ENCODE measurements at places on chromosomes 1 and 21.
A peak's percentile ranks its signal among the peaks of the same experiment; 100 is the strongest.

- no peak for DNase-seq
Measured at GRCh38 chr1:48679859-48680258, 96.8 kb downstream of the BEND5 start.

DNA sequence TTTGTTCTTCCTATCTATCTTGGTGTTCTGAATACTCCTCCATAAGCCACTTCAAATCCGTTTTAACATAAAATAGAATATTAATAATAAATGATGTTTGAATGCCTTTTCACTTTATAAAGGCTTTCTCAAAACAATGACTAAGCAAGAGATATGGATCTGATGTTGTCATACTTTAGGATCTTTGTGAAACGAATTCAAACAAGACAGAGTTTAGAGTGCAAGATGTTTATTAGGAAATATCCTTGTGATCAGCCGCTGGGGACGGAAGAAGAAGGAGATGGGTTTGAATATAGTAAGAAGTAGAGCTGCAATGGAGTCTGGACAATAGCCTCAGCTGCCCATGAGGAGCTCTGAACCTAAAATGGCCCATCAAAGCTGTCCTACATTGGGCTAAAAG, 351.8 kb downstream of the NEGR1 start:
- no peak for DNase-seq

GRCh38 chr1:18957136-18957521, 653 bp upstream of the IFFO2 start:
- DNase-seq: no peak

- no peak for DNase-seq
Measured at GRCh38 chr21:41769933-41770332, 3.1 kb upstream of the RIPK4 start.

DNA sequence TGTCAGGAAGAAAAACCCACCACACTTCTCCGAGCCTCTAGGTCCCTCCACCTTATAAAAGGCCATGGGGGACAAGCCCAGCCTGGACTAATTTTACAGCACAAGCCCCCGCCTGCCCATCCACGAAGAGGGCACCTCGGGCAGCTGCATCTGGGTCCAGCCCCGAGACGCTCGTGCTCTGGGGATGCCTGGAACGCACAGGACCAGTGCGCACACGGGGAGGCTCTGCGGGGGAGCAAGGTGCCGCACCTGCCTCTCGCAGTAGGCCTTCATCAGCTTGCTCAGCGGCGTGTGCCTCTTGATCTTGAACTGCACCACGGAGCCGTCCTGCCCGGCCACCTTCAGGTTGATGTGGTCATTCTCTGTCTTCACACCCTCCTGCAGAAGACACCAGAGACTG, 4.1 kb downstream of the SUMO3 start:
- DNase-seq: no peak

- no peak for DNase-seq
Measured at GRCh38 chr1:33347650-33347992, 26.7 kb upstream of the A3GALT2 start.

GRCh38 chr1:212040629-212041412, 5.3 kb downstream of the DTL start:
- no peak for DNase-seq

- no peak for DNase-seq
Measured at GRCh38 chr1:8197493-8198282, 120.2 kb upstream of the SLC45A1 start.

GRCh38 chr1:29953961-29954360, 717.6 kb downstream of the PTPRU start:
- DNase-seq: no peak

- DNase-seq: no peak
Measured at GRCh38 chr1:42756956-42757891, 9.6 kb downstream of the P3H1 start.

GRCh38 chr1:25137521-25138395, 94.5 kb downstream of the SYF2 start:
- no peak for DNase-seq

GRCh38 chr1:27357281-27358037, 9.3 kb downstream of the MAP3K6 start:
- peak; percentile 92 for DNase-seq

GRCh38 chr1:100658716-100659026, 60.9 kb upstream of the VCAM1 start:
- no peak for DNase-seq

DNA sequence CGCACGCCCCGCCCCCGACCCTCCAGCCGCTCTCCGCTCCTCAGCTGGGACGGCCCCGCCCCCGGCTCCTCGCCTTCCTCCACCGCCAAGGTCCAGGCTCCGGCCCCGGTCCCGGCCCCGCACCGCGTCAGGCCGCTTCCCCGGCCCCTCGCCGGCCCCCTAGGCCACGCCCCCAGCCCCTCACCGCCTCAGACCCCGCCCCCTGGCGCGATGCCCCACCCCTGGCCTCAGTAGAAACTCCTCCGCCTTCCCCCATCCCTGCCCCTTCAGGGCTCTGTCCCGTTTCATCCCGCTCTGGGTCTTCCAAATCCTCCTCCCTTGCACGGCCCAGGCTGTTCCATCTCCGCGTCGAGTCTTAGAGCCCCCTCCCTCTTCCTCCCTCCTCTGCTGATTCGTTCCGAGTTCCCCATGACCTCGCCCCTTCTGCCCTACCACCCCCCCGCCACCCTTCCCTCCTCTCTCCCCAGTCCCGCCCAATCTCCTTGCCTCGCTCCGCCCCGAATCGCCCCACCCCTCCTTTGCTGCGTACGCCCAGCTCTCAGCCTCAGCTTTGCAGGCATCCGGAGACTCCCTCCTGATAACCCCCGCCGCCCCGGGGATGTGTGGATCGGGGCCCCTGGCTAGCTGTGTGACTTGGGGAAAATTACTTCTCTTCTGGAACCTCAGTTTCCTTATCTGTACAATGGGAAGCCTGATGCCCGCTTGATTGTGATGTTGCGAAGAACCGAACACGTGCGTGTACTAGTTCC, 448 bp upstream of the ASAP3 start:
- peak; percentile 92 for DNase-seq

DNA sequence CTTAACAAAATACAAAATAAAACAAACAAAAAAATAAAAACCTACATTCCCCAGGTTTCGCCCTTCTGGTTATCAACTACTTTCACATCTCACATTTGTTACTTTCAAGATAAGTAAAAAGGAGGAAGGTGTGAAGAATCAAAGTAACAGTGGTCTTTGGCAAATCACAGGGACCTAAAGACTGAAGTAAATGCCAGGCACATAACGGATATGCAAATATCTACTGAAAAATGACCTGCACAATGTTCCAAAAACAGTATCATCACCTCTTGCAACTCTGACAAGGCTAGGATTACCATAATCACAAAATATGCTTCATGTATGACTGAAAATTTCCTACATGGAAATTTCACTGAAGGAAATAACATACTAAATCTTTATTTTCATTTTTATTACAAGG, 29.3 kb downstream of the COP1 start:
- no peak for DNase-seq

DNA sequence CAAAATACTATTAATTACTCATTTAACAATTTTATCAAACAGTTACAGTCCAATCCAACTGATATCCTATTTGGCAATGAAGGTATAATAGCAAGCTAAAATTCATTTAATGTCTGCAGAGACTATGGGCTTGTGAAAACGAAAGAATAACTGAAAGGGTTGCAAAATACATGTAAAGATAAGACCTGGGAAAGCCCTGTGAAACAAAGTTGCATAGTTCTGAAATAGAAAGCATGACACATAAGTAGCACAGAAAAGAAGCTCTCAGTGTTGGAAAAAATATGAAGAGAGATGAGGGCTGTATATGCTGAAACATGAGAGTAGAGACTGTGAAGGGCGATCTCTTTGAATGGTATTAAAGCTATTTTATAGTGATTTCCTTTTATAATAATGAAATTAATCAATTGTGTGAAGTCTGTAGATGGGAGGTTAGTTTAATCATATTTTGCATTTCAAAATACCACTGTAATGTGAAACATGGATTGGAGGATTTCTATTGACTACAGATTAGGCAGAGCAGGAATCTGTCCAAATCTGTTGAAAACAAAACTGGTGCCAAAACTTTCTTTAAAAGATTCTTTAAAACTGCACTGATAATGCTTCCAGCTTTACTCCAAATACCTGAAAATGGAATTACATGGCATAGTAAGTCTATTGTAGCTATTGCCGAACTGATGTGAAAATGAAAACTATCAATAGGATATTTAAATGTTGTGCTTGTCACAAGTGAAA, 1518.9 kb upstream of the B3GALT2 start:
- no peak for DNase-seq

GRCh38 chr1:181335631-181336030, 147.7 kb upstream of the CACNA1E start:
- DNase-seq: no peak

DNA sequence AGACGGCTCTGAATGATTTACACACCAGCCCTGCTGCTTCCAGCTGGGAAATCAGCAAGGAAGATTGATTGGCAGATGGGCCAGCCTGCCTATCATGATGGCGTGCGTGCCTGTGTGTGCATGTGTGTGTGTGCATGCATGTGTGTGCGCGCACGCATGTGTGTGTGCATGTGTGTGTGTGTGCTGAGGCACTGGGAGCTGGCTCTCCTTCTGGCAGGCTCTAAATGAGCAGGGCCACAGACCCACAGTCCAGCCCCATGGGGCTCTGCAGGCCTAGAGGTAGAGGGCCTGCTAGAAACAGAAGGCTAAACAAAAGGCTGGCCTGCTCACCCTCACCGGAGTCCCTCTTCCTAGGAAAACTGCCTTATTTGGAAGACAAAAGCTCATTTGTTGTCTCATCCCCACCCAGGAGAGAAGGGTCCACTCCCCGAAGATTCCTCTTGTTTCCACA, 6.0 kb downstream of the KLHDC8A start:
- DNase-seq: no peak

GRCh38 chr1:188729039-188729438, 1748.6 kb downstream of the BRINP3 start:
- DNase-seq: no peak

DNA sequence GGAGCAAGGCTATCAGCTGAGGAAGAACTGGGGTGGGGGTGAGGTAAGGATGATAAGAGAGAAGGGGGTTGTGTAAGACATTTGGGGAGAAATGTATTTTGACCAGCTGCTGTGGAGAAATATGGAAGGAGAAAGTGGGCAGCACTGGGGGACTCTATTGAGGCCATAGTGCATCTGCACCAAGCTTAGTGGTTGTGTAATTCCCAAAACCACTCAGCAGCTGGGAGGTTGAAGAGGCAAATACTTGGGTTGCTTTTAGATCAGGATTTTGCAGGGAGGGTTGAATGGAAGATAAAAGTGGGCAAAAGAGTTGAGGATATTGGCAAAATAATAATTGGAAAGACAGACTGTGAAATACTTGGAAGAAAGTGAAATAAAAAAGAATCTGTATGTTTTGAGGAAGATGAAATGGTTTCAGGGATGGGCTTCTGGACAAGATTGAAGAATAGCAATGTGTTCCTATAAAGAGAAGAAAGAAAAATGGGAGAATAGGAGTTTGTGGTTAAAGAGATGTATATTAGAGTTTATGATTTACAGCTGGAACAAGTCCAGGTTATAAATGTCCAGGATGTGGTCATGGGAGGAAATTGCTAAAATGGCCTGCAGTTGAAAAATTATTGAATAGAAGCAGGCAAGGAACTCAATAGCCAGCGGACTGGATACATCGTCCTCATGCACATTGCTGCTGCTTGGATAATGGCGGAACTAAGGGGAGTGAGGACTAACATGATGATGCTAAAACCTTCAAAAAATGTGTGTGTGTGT, 162.7 kb downstream of the DNM3 start:
- no peak for DNase-seq

- DNase-seq: no peak
Measured at GRCh38 chr21:35390013-35390776, 341.1 kb upstream of the RUNX1 start.

DNA sequence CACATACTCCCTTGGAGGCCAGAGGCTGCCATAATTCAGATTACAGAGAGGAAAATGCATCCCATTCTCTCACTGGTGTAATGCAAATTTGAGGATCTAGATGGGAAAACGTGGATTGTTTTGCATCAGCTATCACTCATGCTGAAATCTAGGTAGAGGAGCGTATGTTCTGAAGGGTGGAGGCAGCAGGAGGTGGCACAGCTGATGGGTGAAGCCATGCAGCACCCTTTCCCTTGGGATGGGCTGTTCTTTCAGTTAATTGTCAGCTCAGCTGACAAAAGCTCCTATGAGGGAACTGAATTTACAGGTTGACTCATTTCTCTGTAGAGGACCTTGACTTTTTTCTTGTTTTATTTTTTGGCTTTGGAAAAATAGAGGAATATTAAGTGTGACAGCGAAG, 41.8 kb downstream of the CAMTA1 start:
- no peak for DNase-seq

DNA sequence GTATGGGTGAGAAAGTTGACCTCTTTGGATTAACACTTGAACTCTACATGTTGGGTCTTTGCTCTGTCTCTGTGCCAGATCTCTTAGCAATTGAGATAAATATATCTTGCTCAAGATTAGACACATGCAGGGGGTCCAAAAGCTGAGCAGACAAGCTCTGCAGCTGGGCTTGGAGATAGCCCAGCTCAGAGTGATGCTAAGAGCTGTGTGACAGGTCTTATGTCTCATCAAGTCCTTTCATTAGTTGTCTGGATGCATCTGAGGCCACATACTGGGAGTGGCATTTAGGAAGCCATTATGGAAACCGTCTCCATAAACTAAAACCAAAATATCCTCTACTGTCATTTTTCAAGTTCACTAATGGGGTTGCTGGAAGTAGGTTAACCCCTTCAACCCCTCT, 289.4 kb upstream of the DUSP10 start:
- DNase-seq: no peak

DNA sequence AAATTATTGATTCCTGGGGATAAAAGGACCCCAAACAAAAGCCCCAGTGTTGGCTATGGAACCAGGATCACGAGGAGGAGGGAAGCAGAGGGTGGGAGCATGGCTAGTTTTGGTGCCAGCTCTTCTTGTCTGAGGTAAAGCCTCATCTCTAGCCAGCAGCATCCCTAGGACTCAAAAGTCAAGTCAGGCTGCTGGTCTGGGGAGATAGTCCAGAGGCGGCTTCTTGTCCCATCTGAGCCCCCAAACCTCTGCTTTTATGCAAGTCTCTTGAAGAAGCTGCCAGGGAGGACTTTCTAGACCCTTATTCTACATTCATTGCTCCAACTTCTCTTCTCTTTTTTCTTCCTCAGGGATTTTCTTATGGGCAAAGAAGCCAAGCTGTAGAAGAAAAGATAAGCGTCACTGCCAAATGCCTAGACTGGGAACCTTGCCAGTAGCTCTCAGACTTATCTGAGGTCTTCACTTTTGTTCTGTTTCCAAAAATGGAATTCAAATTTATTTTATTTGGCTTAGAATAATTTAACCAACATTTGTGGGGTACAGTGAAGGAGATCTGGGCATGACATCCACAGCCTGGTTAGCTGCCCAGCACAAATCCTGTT, 6.9 kb upstream of the ANKRD35 start:
- no peak for DNase-seq

GRCh38 chr1:40844887-40845878, 17.0 kb downstream of the CITED4 start:
- DNase-seq: no peak

- DNase-seq: no peak
Measured at GRCh38 chr1:55233145-55233777, 18.1 kb upstream of the USP24 start.

GRCh38 chr1:19234224-19234623, 17.1 kb downstream of the EMC1 start:
- DNase-seq: no peak

Data from activated T-cell treated with anti-CD3 and anti-CD28 coated beads, Interleukin-2, amount 50 U/mL, for 24 hours (primary cell).